ENCODE measurements at places on chromosomes 11 and 22. TPM values are rescaled to one million over a fixed set of nuclear protein-coding genes. Genes with fewer than 3 reads are reported as not detected.

The IRAG1 gene
- total RNA-seq = not detected

The VWCE gene
- 0.39 TPM for total RNA-seq

The MS4A6E gene
- not detected for total RNA-seq

The UBQLNL gene
- not detected for total RNA-seq

The TCIRG1 gene
- total RNA-seq = 188 TPM

The ART1 gene
- total RNA-seq = not detected

The RASGRP2 gene
- 0.88 TPM for total RNA-seq

The MMP7 gene
- total RNA-seq = 22.8 TPM

The TMEM45B gene
- total RNA-seq = not detected

The RASSF10 gene
- 3.4 TPM for total RNA-seq
